Bronchial epithelial cell (primary cell): ENCODE measurements at places on chromosomes 7 and 10. TPM values are rescaled to one million over a fixed set of nuclear protein-coding genes. Genes with fewer than 3 reads are reported as not detected.

Gene TCERG1L
- total RNA-seq, result not detected in 2 replicates

Gene CYP2E1
- under 0.01 and 0.26 TPM in 2 replicates for total RNA-seq

Gene EXOC4
- 84.0 and 84.6 TPM in 2 replicates for total RNA-seq

Gene HIP1
- 3.2 and 5.2 TPM in 2 replicates for total RNA-seq

Gene UCN3
- not detected in 2 replicates for total RNA-seq

Gene OR2A12
- not detected in 2 replicates for total RNA-seq

Gene OR6V1
- total RNA-seq, result not detected in 2 replicates
